ENCODE measurements at places on chromosomes 13 and 19. TPM values are rescaled to one million over a fixed set of nuclear protein-coding genes. Genes with fewer than 3 reads are reported as not detected.

- DNase-seq = no peak
- peaks cover 7% of the 10 kb centered on the region for H3K27me3 ChIP-seq
- H3K27ac ChIP-seq = no peak overlapping the region
- H3K36me3 ChIP-seq = no peaks in the 10 kb centered on the region
- no peak overlapping the region for H3K4me3 ChIP-seq
Measured at GRCh38 chr19:50458396-50459066, 17.8 kb upstream of the EMC10 start.

- H3K36me3 ChIP-seq = peaks cover 61% of the 10 kb centered on the region
- no peak overlapping the region for H3K4me3 ChIP-seq
- H3K27ac ChIP-seq = no peak overlapping the region
- H3K27me3 ChIP-seq = no peaks in the 10 kb centered on the region
- H3K4me1 ChIP-seq = peaks cover 10% of the 10 kb centered on the region
- DNase-seq = no peak
Measured at GRCh38 chr13:97369261-97369893, 64.6 kb upstream of the RAP2A start.

DNA sequence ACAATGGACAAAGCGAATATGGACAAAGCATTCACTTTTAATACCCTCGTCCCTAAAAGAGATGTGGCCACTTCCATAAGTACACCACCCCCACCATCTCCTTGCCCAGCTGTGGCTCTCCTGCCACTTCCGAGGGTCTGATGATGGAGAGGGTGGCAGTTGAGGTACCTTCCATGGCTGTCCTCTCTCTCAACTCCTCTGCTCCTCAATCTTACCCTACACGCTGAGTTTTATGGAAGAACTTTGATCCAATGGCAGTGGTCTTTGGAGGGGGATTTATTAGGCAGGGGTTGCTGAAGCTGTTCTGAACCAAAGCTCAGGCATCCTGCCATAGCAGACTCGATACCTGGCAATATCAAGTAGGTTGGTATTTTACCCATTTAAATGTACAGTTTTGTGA, 413.0 kb downstream of the TSHZ3 start:
- H3K27me3 ChIP-seq = no peaks in the 10 kb centered on the region
- no peaks in the 10 kb centered on the region for H3K36me3 ChIP-seq
- DNase-seq = no peak
- no peak overlapping the region for H3K4me3 ChIP-seq

DNA sequence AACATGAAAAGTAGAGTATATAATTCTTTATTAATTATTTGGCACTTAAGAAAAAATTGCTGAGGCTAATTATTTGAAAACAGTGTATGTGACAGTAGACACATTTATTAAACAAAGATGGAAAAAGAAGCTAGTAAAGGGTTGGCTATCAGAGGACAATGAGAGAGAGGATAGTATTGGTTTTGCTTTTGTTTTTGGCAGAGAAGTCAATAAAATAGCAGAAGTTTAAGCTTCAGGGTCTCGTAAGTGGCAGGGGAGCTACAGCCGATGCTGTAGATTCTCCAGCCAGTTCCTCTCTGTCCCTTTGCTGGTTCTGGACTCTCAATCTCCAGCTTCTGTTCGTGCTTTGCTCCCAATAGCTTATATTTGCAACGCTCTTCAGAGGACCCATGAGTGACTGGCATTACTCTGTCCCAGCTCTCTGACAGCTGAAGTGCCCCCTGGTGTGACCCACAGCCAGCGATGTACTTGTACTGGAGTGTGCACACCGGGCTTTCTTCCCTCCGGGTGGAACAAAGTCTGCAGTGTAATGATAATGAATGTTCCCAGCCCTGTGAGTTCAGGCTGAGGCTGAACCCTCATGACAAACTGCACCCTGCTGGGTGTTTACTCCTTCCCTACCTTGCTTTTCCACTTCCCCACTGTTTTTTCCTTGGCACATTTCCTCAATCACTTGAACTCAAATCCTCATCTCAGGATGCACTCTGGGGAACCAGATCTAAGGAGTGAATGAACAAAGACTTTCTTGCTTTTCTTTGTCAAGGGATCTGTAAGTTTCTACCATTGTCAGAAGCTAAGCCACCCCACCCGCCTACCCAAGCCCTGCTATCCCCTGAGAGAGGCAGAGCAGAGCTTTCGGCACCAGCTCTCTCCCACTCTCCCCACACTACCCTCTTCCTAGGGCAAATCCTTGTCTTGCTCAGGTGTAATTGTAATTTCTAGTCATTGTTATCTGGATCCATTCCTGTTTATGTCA, 254.8 kb downstream of the LHFPL6 start:
- no peaks in the 10 kb centered on the region for H3K27me3 ChIP-seq
- no peaks in the 10 kb centered on the region for H3K36me3 ChIP-seq
- H3K4me3 ChIP-seq = no peak overlapping the region
- no peak for DNase-seq
- H3K27ac ChIP-seq = no peak overlapping the region

DNA sequence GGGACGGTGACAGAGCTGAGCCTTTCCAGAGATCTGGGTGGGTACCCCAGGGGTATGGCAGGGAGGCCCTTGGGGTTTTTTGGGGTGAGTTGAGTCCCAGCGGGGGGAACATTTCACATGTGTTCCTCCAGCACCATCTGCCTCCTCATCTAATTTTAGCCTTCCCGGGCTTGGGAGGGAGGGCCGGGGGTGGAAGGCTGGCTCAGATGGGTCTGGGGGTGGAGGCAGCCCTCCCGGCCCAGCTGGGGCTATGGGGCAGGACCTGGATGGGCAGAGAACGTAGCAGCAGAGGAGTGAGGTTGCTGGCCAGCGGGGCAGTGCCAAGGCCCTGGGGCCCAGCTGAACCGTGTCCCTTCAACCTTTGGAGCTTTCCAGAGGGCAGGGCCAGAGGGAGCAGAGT, 23.5 kb downstream of the ADGRL1 start:
- H3K27me3 ChIP-seq = peaks cover 6% of the 10 kb centered on the region
- peaks cover 22% of the 10 kb centered on the region for H3K4me1 ChIP-seq
- H3K4me3 ChIP-seq = no peak overlapping the region
- DNase-seq = no peak
- no peaks in the 10 kb centered on the region for H3K36me3 ChIP-seq
- H3K27ac ChIP-seq = no peak overlapping the region

DNA sequence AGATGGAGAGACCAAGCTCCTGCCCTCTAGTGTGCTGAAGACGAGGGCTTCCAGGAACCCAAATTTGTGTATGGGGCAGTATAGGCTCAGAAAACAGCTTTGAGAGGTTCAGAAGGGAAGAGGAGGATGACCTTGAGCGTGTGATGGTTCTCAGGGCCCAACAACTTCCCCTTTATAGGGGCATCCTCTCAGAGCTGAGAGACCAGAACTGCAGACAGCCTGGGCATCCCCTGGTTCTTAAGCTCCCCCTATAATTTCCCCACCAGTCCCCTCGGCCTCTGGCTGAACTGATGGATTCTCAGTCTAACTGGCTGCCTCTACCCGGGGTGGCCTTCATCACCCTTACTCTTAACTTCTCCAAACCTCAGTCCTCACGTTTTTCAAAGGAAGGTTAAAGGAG, 167.5 kb downstream of the URI1 start:
- DNase-seq = no peak
- no peak overlapping the region for H3K4me3 ChIP-seq
- H3K27me3 ChIP-seq = peaks cover 9% of the 10 kb centered on the region
- H3K27ac ChIP-seq = no peak overlapping the region

- DNase-seq = no peak
- H3K4me1 ChIP-seq = peaks cover 77% of the 10 kb centered on the region
- peak overlapping the region; percentile 16 for H3K27ac ChIP-seq
- no peaks in the 10 kb centered on the region for H3K27me3 ChIP-seq
- H3K4me3 ChIP-seq = no peak overlapping the region
- H3K36me3 ChIP-seq = peaks cover 5% of the 10 kb centered on the region
Measured at GRCh38 chr13:75789451-75790197, 153.5 kb downstream of the LMO7 start.

- DNase-seq = no peak
- peaks cover 29% of the 10 kb centered on the region for H3K4me1 ChIP-seq
- H3K36me3 ChIP-seq = peaks cover 5% of the 10 kb centered on the region
- peak overlapping the region; percentile 81 for H3K4me3 ChIP-seq
- peak overlapping the region; percentile 76 for H3K27ac ChIP-seq
- no peaks in the 10 kb centered on the region for H3K27me3 ChIP-seq
Measured at GRCh38 chr19:42269478-42270345, 660 bp downstream of the CIC start.

DNA sequence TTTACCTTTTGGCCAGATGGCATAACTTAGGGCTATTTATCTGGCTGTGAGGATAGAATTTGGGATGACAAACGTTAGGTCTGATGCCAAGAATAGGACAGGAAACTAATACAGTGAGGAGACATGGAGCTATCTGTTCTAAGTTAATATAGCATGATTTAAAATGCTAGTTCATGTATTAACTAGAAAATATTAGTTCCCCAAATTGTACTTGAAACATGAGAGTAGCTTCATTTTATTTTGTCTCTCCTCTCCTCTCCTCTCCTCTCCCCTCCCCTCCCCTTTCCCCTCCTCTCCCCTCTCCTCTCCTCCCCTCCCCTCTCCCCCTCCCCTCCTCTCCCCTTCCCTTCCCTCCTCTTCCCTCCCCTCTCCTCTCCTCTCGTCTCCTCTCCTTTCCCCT, 101.1 kb upstream of the MYO16 start:
- no peak overlapping the region for H3K4me3 ChIP-seq
- DNase-seq = no peak
- no peaks in the 10 kb centered on the region for H3K36me3 ChIP-seq
- H3K27me3 ChIP-seq = no peaks in the 10 kb centered on the region

DNA sequence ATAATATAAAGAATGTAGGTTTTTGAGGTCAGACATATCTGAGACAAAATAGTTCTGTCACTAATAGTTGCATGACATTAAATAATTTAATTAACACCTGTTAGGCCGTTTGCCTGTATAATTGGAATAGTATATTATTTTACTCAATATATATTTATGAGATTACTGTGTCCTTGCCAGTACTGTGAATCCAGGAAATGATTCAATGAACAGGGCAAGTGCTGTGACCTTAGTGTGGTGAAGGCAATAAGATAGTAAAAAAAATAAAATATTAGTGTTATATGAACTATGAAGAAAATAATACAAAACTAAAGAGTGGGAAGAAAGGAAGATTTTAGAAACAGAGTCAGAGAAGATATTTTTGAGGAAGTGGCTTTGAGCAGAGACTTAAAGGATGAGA, 403.7 kb downstream of the PCDH9 start:
- H3K4me3 ChIP-seq = no peak overlapping the region
- no peaks in the 10 kb centered on the region for H3K27me3 ChIP-seq
- H3K4me1 ChIP-seq = no peaks in the 10 kb centered on the region
- H3K36me3 ChIP-seq = no peaks in the 10 kb centered on the region
- no peak for DNase-seq

DNA sequence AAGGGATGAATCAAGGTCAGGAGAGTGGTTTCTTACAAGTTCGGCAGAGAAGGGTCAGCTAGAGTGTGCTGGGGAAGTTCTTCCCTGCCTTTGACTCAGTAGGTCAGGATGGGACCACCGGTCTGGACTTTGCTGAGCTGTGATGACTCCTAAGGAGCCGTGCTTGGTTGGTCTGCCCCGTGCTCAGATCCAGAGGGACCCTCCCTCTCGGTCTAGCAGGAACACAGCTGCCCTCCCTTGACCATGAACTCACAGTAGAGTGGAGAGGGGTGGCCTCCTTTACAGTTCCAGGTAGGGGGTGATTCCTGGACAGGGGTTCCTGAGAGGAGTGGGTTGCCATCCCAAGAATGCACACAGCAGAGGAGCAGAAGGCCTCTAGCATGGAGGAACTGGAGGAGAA, 4.3 kb downstream of the RPS19 start:
- no peak for DNase-seq
- no peaks in the 10 kb centered on the region for H3K27me3 ChIP-seq
- no peak overlapping the region for H3K27ac ChIP-seq

DNA sequence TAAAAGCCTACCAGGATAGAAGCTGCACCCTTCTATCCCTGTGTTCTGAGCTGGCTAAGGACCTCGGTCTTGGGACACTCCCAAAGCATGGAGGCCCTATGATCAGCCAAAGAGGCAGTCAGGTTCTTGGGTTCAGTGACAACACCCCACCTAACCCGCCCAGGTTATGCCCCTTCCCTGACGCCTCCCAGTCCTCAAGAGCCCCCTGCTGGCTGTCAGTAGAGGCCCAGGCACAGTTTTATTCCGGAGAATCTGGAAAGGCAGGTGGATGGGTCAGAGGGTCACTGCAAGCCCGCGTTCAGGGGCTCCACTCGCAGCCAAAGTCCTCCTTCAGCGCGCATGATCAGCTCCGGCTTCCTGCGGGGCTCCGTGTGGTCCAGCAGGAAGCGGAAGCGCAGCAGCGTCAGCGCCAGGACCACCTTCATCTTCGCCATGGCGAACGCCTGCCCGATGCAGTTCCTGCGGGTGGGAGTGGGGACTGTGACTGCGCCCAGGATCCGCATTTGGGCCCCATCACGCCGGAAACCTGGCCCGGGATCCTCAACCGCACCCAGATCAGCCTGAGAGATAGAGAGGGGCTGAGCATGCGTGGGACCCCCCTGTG, 22.3 kb downstream of the OR10H3 start:
- no peaks in the 10 kb centered on the region for H3K36me3 ChIP-seq
- H3K4me1 ChIP-seq = no peaks in the 10 kb centered on the region
- no peak overlapping the region for H3K27ac ChIP-seq
- no peak overlapping the region for H3K4me3 ChIP-seq

GRCh38 chr13:37488726-37489125, 109.8 kb downstream of the POSTN start:
- no peaks in the 10 kb centered on the region for H3K27me3 ChIP-seq
- no peak for DNase-seq
- H3K36me3 ChIP-seq = no peaks in the 10 kb centered on the region
- no peak overlapping the region for H3K27ac ChIP-seq

DNA sequence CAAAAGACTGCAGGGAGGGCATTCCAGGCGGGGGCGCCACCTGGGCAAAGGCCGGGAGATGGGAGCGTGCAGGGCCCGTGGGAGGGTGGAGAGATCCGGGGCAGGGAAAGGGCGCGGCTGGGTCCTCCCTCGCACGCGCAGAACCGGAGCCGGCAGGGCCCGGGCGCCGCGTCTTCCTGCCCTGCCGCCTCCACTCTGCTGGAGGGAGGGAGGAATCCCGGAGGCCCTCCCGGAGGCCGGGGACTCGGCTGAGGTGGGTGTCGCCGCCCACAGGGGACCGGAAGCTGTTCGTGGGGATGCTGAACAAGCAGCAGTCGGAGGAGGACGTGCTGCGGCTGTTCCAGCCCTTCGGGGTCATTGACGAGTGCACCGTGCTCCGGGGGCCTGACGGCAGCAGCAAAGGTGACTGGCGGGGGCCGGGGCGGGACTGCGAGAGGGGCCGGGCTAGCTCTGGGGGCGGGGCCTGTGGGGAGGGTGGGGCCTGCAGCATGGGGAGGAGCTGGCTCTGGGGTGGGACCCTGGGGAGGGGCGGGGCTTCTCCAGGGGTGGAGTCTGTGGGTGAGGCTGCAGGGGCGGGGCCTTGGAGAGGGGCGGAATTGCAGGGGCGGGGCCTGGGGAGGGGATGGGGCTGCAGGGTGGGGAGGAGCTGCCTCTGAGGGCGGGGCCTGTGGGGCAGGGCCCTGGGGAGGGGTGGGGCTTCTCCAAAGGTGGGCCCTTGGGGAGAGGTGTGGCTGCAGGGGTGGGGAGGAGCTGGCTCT, 51.3 kb downstream of the CELF5 start:
- H3K36me3 ChIP-seq = no peaks in the 10 kb centered on the region
- H3K27me3 ChIP-seq = peaks cover 26% of the 10 kb centered on the region
- peaks cover 30% of the 10 kb centered on the region for H3K4me1 ChIP-seq
- peak overlapping the region; percentile 51 for H3K27ac ChIP-seq

- H3K27ac ChIP-seq = no peak overlapping the region
- no peaks in the 10 kb centered on the region for H3K27me3 ChIP-seq
- no peak overlapping the region for H3K4me3 ChIP-seq
Measured at GRCh38 chr19:10552510-10553053, 8.9 kb downstream of the ATG4D start.

GPATCH1 gene
- total RNA-seq = 6.8 TPM

RPS19 gene
- total RNA-seq = 4,758 TPM

S1PR2 gene
- total RNA-seq = 0.93 TPM

SLC6A16 gene
- 0.07 TPM for total RNA-seq

ZFP82 gene
- total RNA-seq = 7.1 TPM

RGCC gene
- 0.20 TPM for total RNA-seq

SRRM5 gene
- total RNA-seq = 0.11 TPM

All from HepG2 (cell line).